Tibial artery (tissue), 4 donors: ENCODE measurements at places on chromosomes 13 and 19.

GRCh38 chr13:112260108-112261055 lies 115.8 kb upstream of the SPACA7 start:
- no peak for DNase-seq

DNA sequence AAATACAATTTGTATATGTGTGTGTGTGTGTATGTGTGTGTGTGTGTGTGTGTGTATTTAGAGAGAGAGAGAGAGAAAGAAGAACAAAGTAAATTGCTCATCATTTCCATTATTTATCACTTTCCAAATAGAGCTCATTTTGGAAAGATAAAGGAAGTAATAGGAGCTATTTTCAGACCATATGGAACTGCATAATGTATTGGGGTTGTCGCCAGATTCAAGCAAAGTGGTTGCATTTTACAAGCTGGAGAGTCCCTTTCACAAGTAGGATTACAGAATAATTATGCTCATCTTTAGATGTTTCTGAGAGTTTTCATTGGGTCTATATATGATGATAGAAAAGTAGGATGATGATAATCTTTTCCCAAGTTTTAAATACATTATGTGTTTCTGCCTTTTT lies 842.7 kb upstream of the SLC10A2 start:
- no peak for DNase-seq

GRCh38 chr13:73717632-73718031 lies 416.6 kb downstream of the KLF12 start:
- DNase-seq = no peak

DNA sequence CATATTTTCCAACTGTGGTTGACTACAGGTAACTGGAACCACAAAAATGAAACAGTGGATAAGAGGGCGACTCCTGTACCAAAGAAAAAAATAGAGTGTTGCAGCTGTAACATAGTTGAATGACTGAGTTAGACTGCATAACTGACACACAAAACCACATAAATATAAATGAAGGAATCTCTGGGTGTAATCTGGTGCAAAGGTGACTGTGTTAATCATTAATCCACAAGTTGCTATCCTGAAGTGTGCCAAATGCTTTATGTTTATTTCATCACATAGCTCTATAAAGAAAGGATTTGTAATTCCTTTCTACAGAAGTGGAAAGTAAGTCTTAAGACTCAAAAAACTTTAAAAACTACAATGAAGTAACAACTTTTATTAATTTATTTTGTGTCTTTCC lies 6.0 kb upstream of the GJB2 start:
- DNase-seq = no peak

GRCh38 chr19:38817081-38817480 lies 4.3 kb upstream of the LGALS4 start:
- DNase-seq = no peak

DNA sequence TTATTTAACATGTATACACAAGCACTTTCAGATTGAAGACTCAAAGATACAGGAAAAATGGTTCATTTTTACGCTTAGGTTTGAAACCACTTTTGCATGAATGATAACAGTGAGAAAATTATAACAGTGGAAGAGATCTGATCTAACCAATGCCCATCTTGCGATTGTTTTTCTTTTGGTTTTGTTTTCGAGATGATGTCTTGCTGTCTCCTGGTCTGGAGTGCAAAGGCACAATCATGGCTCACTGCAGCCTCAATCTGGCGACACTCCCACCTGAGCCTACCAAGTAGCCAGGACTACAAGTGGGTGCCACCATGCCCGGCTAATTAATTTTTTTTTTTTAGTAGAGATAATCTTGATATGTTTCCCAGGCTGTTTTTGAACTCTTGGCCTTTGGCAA lies 10.2 kb upstream of the EID2 start:
- no peak for DNase-seq

GRCh38 chr13:22836475-22836874 lies 344.3 kb upstream of the SGCG start:
- no peak for DNase-seq

DNA sequence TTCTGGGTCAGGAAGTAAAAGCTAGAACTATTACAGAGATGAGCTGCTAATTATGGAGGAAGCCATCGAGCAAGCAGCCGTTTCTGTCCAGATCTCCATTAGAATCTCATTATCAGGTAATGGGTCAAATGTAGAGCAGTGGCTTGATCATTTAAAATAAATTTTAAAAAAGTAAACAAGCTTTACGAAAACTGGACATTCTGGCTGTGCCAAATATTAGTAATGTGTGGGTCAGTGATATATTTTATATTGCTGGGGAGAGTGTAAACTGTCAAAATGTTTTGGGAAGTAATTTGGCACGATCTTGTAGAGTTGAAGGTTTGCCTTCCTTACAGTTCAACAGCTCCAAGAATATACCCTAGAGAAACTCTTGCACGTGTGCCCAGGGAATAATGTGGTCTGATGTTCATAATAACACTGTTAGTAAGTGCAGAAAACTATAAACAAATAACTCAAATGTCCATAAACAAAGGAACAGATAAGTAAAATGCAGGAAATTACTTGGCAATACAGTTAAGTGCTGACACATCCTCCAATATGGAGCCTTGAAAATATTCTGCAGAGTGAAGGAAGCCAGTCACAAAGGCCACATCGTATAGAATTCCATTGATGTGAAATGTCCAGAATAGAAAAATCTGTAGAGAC lies 127.2 kb upstream of the UBL3 start:
- DNase-seq = no peak

DNA sequence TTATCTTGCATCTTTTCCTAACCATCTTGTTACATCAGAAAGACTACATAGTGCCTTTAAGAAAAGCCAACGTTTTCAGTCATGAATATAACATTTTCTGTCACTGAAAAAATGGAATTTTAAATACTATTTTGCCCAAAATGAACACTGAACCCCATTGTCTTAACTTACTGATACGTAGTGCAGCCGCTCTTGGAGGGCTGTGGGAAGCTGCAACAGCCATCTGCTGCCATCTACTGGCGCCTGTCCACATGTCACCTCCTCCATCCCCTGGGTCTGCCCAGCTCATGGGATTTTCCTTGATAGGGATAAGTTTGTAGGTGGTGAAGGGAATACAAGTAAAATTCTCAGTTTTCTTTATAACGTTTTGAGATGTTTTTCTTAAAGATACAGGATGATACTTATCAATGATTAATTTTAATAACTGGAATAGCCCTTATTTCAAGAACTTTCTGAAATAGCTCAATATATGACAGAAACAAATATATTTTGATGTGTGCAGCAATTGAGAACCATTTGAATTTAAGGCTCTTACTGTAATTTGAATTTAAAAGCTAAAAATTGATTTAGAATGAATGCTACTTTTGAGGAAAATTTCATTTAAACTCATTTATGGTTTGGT lies 73.7 kb downstream of the GGACT start:
- peak; percentile 86 for DNase-seq

DNA sequence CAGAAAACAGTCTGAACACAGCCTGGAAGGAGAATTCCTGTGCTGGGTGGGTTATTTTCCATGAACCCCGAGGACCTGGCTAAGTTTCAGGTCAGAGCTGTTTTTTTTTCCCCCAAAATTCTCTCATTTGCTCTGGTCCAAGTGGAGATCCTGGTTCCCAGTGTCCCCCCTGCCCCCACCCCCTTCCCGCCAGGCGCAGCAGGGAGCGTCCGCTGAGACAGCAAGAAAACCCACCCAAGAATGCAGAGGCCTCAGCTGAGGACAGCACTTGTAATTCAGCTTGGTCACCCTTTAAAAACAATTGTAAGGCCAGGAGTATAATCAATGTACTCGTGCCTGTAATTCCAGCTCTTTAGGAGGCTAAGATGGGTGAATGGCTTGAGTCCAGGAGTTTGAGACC lies 11.4 kb upstream of the TSPAN16 start:
- no peak for DNase-seq

GRCh38 chr13:98050041-98050466 lies 92.8 kb upstream of the FARP1 start:
- no peak for DNase-seq

DNA sequence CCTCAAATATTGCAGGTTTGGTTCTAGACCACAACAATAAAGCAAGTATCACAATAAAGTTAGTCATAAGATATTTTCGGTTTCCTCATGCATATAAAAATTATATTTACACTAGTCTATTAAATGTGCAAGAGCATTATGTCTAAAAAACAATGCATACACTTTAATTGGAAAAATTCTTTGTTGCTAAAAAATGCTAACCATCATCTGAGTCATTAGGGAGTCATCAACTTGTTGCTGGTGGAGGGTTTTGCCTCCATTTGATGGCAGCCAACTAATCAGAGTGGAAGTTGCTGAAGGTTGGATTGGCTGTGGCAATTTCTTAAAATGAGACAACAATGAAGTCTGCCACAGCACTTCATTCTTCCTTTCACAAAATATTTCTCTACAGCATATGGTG lies 422.3 kb upstream of the GPC6 start:
- no peak for DNase-seq

GRCh38 chr19:52170304-52170703 lies 1.1 kb downstream of the ZNF836 start:
- no peak for DNase-seq

GRCh38 chr19:31595521-31595920 lies 246.3 kb upstream of the TSHZ3 start:
- no peak for DNase-seq

DNA sequence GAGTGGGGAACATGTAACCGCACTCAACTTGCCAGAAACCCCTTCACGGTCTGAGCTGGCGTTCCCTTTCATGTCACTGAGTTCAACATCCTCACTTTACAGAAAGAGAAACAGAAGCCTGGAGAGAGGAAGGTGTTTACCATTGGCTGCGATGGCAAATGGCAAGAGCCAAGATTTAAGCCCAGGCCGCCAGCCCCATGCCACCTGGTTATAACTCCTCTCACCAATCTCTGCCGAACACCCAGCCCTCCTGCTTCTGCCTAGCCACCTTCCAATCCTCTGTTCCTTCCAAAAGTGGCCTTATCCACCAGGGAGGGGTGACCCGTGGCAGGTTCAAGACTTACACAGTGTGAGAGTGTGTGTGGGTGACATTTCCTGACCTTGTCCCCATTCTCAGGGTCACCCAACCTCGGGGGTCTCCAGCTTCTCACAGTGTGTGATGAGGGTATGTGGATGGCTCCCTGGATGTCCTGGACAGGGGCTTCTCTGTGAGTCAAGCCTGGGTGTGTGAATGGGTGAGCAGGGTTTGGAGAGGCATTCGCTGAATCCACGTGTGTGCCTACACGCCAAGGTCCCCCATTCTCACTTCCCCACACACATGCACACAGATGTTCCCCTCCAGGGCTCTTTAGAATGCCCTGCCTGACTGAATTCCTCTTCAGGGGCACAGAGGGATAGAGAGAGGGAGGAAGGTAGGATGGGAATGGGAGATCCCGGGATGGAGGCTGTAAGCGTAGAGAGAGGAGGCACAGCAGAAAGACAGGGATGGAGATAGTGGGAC lies 1.2 kb downstream of the CADM4 start:
- DNase-seq = no peak

DNA sequence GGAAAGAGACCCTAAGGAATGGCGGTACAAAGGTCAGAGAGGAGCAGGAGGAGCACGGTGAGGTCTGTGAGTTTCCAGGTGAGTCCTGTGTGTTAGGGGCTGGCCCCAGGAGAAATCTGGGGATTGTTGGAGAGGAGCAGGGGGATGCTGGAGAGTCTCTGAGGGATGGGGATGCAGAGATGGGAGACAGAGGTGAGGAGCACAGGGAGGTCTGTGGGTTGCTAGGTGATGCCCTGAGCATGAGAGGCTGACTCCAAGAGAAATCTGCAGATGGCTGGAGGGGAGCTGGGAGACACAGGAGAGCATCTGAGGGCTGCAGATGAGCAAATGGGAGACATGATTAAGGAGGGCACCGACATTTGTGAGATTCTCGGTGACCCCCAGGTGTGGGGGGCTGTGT lies 4.1 kb upstream of the ZNF229 start:
- DNase-seq = no peak

- no peak for DNase-seq
These were observed 5.5 kb upstream of the RFPL4A start for GRCh38 chr19:55753401-55753800.

GRCh38 chr13:65638572-65639168 lies 1591.5 kb downstream of the PCDH9 start:
- no peak for DNase-seq

DNA sequence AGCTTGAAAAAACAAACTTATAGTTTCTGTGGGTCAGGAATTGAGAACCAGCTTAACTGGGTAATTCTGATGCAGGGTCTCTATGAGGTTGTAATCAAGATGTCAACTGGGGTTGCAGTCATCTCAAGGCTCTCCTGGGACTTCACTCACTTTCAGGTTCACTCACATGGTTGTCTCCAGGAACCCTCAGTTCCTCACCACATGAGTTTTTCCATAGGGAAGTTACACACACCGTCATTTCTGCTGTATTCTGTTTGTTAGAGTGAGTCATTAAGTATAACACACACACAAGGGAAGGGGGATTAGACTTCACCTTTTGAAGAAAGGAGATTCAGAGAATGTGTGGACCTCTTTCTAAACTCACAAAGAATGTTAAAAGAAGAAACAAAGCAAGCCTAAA lies 34.9 kb upstream of the MLNR start:
- no peak for DNase-seq

GRCh38 chr13:43470610-43471009 lies 316.2 kb downstream of the ENOX1 start:
- DNase-seq = no peak

GRCh38 chr13:25190771-25191170 lies 18.7 kb upstream of the AMER2 start:
- no peak for DNase-seq

- no peak for DNase-seq
These were observed 48.2 kb upstream of the PEPD start for GRCh38 chr19:33569821-33570220.

DNA sequence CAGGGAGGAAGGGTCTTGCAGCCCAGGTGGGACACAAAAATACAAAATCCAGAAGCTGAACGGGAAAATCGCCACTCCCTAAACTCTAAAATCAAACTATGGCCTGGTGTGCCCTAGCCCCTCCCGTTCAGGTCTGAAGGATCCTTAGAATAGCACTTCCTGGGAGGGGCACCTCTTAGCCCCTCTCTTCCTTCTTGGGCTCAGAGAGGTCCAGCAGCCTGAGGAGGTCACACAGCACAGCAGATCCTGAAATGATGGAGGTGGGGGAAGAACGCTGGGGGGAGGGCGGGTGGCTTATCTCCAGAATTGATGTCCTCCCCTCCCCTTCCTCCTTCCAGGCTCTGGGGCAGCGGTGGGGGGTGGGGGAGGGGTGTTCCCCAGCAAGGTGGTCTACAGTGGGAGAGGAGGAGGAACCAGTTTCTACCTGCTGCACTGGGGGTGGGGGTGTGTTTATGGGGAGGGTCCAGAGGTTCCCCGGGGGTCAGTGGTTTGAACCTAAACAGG lies 1.9 kb downstream of the DIRAS1 start:
- no peak for DNase-seq

- DNase-seq = no peak
These were observed 76.0 kb downstream of the RASA3 start for GRCh38 chr13:114056205-114057013.

DNA sequence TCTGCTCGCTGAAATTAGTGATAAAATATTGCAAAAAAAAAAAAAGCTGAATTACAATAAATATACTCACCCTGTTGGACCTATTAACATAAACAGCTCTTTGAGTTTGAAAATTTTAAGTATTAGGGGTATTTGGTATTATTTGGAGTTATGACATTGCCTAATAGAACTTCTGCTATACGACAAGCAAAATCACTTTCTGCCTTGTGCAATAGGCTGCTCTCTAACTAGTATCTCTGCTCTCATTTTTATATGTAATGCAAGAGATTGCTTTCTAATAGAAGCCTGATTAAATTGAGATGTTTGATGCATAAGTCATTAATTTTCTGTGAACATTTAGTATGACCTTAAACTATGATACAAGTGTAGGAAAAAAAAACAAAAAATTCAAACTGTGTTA lies 5.3 kb downstream of the RGS9BP start:
- no peak for DNase-seq
